ENCODE measurements at places on chromosomes 16 and 17. TPM values are rescaled to one million over a fixed set of nuclear protein-coding genes. Genes with fewer than 3 reads are reported as not detected.

Gene DNAAF8
- total RNA-seq: 0.06 TPM

Gene REXO5
- 12.6 TPM for total RNA-seq

Gene UNC119
- 53.7 TPM for total RNA-seq

Gene FGF11
- 4.0 TPM for total RNA-seq

Gene CLEC18A
- total RNA-seq: 0.12 TPM

Gene TBC1D24
- total RNA-seq: 19.8 TPM

Gene LYZL6
- not detected for total RNA-seq

Gene DNASE1L2
- 1.7 TPM for total RNA-seq

Gene TMC6
- 18.8 TPM for total RNA-seq

DNA sequence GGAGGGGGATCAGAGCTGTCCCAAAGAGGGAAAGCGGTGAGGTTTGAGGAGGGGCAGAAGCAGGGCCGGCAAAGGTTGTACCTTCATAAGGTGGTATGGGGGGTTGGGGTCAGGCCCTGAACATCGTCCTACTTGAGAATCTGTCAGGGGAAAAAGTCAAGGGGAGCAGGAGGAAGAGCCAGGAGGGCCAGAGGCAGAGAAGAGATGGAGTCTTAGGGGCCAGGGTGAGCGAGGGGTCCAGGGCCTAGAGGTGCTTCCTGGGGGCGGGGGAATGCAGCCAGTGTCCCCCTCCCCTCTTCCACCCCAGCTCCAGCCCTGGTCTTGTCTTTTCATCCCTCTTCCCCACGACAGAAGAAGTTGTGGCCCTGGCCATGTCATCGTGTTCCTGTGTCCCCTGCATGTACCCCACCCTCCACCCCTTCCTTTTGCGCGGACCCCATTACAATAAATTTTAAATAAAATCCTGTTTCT, 1.3 kb upstream of the PRRT2 start:
- no peaks in the 10 kb centered on the region for H3K27me3 ChIP-seq
- H3K36me3 ChIP-seq: peaks cover 20% of the 10 kb centered on the region
- no peak for DNase-seq
- H3K4me1 ChIP-seq: peaks cover 11% of the 10 kb centered on the region
- H3K4me3 ChIP-seq: no peak overlapping the region
- H3K27ac ChIP-seq: no peak overlapping the region

- H3K36me3 ChIP-seq: no peaks in the 10 kb centered on the region
- no peak for DNase-seq
- no peaks in the 10 kb centered on the region for H3K4me1 ChIP-seq
Measured at GRCh38 chr16:10033556-10033955, 148.7 kb downstream of the GRIN2A start.

DNA sequence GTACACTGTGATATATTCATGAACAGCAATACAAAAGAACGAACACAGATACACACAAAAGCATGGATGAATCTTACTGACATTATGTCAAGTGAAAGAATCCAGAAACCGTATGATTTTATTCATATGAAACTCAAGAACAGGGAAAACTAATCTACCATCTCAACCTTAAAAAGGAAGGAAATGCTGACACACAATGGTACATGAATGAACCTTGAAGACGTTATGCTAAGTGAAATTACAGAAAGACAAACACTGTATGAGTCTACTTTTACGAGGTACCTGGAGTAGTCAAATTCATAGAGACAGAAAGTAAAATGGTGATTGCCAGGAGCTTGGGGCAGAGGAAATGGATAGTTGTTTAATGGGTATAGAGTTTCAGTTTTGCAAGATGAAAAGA, 8.7 kb upstream of the PRKCB start:
- no peak for DNase-seq
- no peaks in the 10 kb centered on the region for H3K4me1 ChIP-seq
- H3K27me3 ChIP-seq: no peaks in the 10 kb centered on the region
- H3K4me3 ChIP-seq: no peak overlapping the region

DNA sequence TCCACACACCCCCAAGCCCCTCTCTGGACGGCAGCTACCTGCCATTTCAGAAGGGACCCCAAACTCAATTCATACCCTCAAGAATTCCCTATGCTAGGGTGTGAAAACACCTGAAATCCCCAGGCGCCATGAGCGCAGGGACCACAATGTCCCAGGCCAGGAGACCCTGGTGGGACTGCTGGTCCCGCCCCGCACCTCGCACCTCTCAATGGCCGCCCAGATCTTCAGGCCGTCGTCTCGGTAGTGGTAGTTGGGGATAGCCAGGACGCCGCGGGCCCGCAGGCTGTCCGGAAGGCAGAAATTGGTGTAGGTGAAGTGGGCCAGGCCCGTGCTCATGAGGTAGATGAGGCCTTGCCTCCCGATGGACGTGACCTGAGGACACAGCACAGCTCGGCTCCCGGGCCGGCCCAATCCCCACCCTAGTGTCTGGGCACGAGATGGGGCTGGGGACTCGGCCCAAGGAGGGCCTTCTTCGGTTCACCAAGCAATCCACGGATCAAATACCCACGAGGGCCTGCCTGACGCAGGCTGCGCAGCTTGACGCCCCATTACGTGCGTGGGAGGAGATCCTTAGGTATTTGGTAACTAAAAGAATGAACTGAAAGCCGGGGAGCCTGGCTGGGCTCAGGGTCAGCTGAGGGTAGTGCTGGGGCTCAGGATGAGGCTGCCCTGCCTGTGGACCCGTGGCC, 9.2 kb downstream of the ALOXE3 start:
- DNase-seq: no peak
- no peak overlapping the region for H3K27ac ChIP-seq
- no peak overlapping the region for H3K4me3 ChIP-seq

- H3K27ac ChIP-seq: no peak overlapping the region
- H3K36me3 ChIP-seq: no peaks in the 10 kb centered on the region
- no peaks in the 10 kb centered on the region for H3K4me1 ChIP-seq
- H3K27me3 ChIP-seq: no peaks in the 10 kb centered on the region
- DNase-seq: no peak
Measured at GRCh38 chr16:5444189-5444588, 346.6 kb upstream of the EEF2KMT start.

GRCh38 chr16:77775911-77776909, 12.2 kb upstream of the VAT1L start:
- no peaks in the 10 kb centered on the region for H3K27me3 ChIP-seq
- no peaks in the 10 kb centered on the region for H3K4me1 ChIP-seq
- H3K27ac ChIP-seq: no peak overlapping the region
- no peak overlapping the region for H3K4me3 ChIP-seq
- no peak for DNase-seq
- no peaks in the 10 kb centered on the region for H3K36me3 ChIP-seq

- no peak for DNase-seq
- no peak overlapping the region for H3K27ac ChIP-seq
- H3K4me1 ChIP-seq: no peaks in the 10 kb centered on the region
- H3K4me3 ChIP-seq: no peak overlapping the region
Measured at GRCh38 chr16:87616556-87616955, 14.2 kb downstream of the JPH3 start.

DNA sequence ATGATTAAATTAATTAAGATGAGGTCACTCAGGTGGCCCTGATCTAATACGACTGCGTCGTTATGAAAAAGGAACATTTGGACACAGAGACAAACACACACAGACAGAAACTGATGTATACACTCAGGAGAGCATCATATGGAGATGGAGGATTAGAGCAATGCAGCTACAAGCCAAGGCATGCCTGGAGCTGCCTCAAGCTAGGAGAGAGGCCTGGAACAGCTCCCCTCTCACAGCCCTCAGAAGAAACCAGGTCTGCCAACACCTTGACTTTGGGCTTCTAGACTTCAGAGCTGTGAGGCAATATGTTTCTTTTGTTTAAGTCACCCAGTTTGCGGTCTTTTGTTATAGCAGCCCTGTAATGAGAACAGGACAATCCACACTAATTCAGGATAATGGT, 318.9 kb downstream of the HS3ST3B1 start:
- no peaks in the 10 kb centered on the region for H3K4me1 ChIP-seq
- H3K36me3 ChIP-seq: no peaks in the 10 kb centered on the region
- no peak for DNase-seq
- no peaks in the 10 kb centered on the region for H3K27me3 ChIP-seq

DNA sequence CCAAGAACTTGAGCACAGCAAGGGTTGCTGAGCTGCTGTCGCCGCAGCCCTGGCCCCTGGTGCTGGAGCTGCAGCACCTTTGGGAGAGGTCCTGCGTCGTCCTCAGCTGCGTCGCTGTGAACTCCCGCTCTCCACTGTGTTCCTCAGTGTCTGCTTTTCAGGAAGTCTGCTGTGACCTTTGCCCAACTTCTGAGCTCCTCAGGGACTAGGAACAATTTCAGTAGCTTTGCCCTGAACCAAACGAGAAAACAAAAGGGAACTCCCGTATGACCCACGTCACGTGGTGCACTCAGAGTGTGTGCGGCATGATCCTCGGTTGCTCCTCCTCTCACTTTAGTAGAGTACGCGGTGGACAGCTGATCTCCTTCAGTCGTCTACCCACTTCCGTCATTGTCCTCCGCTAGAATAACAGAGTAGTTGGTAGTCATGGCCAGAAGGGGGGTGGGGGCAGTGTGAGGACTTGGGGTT, 44.2 kb downstream of the WDR45B start:
- H3K36me3 ChIP-seq: peaks cover 74% of the 10 kb centered on the region
- no peak overlapping the region for H3K27ac ChIP-seq
- DNase-seq: no peak
- H3K4me1 ChIP-seq: no peaks in the 10 kb centered on the region
- H3K27me3 ChIP-seq: no peaks in the 10 kb centered on the region
- H3K4me3 ChIP-seq: no peak overlapping the region

- no peak overlapping the region for H3K4me3 ChIP-seq
- no peak overlapping the region for H3K27ac ChIP-seq
- H3K27me3 ChIP-seq: no peaks in the 10 kb centered on the region
- no peaks in the 10 kb centered on the region for H3K4me1 ChIP-seq
- H3K36me3 ChIP-seq: no peaks in the 10 kb centered on the region
Measured at GRCh38 chr17:56309897-56310296, 156.6 kb downstream of the ANKFN1 start.

GRCh38 chr17:36498560-36499300, 12.2 kb downstream of the ZNHIT3 start:
- no peaks in the 10 kb centered on the region for H3K4me1 ChIP-seq
- no peak for DNase-seq
- H3K36me3 ChIP-seq: peaks cover 59% of the 10 kb centered on the region
- H3K27me3 ChIP-seq: no peaks in the 10 kb centered on the region

DNA sequence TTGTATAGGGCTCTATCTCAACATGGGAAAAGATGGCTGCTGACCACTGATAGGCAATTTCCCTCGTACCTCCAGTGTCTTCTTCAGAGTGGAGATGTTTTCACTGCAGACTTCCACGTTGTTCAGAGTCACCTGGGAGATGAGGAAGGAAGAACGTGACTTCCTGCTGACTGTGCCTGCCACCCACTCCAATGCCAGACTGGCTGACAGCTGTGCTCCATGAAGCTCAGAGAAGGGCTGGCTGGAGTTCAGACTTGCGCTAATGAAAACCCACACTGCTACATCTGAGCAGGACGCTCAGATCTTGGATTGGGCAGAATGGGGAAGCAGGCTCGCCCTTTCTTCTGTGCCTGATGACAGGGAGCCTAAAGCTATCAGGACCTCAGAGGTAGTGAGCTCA, 33.1 kb downstream of the COG4 start:
- H3K36me3 ChIP-seq: no peaks in the 10 kb centered on the region
- no peak for DNase-seq
- H3K4me3 ChIP-seq: no peak overlapping the region
- no peak overlapping the region for H3K27ac ChIP-seq
- no peaks in the 10 kb centered on the region for H3K27me3 ChIP-seq
- H3K4me1 ChIP-seq: no peaks in the 10 kb centered on the region

- no peaks in the 10 kb centered on the region for H3K4me1 ChIP-seq
- H3K27me3 ChIP-seq: no peaks in the 10 kb centered on the region
- H3K36me3 ChIP-seq: no peaks in the 10 kb centered on the region
- H3K4me3 ChIP-seq: no peak overlapping the region
- no peak overlapping the region for H3K27ac ChIP-seq
- no peak for DNase-seq
Measured at GRCh38 chr16:25210758-25211157, 6.0 kb upstream of the AQP8 start.

- H3K27ac ChIP-seq: no peak overlapping the region
- H3K27me3 ChIP-seq: no peaks in the 10 kb centered on the region
- H3K36me3 ChIP-seq: no peaks in the 10 kb centered on the region
- no peak for DNase-seq
- no peak overlapping the region for H3K4me3 ChIP-seq
Measured at GRCh38 chr17:77311371-77311981, 170.7 kb downstream of the SEC14L1 start.

DNA sequence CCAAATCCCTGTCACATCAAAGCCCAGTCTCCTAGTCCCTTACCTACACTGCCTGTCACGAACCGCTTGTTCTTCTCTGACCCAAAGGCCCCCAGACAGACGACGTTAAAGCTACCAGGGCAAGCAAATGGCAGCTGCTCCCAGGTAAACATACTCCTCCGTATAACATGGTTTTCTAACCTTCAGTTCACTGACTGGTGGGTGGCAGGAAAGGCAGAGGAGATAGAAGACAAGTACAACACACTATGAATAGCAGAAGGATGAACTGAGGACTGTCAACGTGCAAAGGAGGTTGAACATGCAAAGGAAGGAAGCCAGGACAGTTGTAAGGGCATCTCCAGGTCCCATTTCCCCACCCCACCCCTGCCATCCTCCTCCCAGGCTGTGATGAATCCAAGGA, 449.8 kb downstream of the SHISA9 start:
- no peak overlapping the region for H3K27ac ChIP-seq
- no peaks in the 10 kb centered on the region for H3K4me1 ChIP-seq
- H3K27me3 ChIP-seq: no peaks in the 10 kb centered on the region
- no peak for DNase-seq

GRCh38 chr16:86580063-86580790, 1.9 kb downstream of the FOXL1 start:
- no peak overlapping the region for H3K27ac ChIP-seq
- DNase-seq: no peak
- H3K36me3 ChIP-seq: 0 out of 2 replicates have a peak, but pooled peaks cover 2% of the 10 kb centered on the region
- H3K27me3 ChIP-seq: no peaks in the 10 kb centered on the region

GRCh38 chr16:57406881-57407280, 2.3 kb downstream of the CCL17 start:
- no peak overlapping the region for H3K27ac ChIP-seq
- no peak overlapping the region for H3K4me3 ChIP-seq
- peaks cover 5% of the 10 kb centered on the region for H3K27me3 ChIP-seq
- DNase-seq: no peak
- peaks cover 21% of the 10 kb centered on the region for H3K4me1 ChIP-seq
- no peaks in the 10 kb centered on the region for H3K36me3 ChIP-seq

DNA sequence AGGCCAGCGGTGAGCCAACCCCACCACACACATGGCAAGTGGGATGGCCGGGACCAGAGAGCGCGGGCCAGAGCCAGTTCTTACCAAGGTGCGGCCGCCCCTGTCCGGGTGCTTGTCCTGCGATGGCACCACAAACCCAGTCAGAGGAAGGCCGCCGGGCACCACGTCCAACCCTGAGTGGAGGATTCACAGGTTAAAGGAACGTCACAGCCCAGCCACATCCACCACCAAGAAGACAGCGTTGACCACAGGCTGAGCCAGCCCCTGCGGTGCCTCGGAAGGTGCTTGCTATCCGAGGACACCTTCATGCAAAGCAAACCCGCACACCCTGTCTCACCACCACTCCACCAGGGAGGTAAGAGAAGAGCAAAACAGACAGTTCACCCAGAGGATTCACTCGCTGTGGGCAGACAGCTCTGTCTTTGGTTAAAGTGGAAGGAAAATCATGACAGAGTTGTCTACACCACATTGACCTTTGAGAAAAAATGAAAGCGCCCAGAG, 15.8 kb downstream of the SLX4 start:
- no peak for DNase-seq
- no peak overlapping the region for H3K4me3 ChIP-seq
- no peaks in the 10 kb centered on the region for H3K27me3 ChIP-seq
- H3K36me3 ChIP-seq: peaks cover 9% of the 10 kb centered on the region
